ENCODE measurements at places on chromosomes 7 and 10.
A peak's percentile ranks its signal among the peaks of the same experiment; 100 is the strongest.

DNA sequence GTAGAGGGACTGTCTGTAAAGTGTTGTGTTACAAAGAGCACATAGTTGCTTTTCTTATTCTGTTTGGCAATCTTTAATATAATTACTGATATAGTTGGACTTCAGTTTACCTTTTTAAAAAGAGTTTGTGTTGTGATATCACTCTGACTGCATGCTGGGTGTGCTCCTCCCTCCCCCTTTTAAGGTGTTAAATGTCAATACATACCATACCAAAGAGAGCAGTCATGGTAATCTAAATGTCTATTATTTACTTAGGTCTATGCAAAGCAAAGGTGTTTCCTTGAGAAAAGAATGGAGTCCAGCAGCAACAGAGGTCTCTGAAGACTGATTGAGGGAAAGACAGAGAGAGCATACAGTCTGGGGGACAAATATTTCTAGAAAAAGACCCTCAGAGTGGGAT is 275.1 kb upstream of the NRP1 start:
- DNase-seq: no peak

- peak; percentile 85 for DNase-seq
Observed at GRCh38 chr10:94545391-94546048, at the start of gene HELLS. Gene HELLS (plus strand): TSS chr10:94545788. CDS start chr10:94545922, 134 bp downstream.

GRCh38 chr10:116840389-116841075 is 8.8 kb upstream of the ENO4 start:
- no peak for DNase-seq

- no peak for DNase-seq
Observed at GRCh38 chr10:52542906-52543305, 228.8 kb downstream of the DKK1 start.

GRCh38 chr7:68627247-68627864 is 970.9 kb upstream of the AUTS2 start:
- no peak for DNase-seq

Data from cerebellum (tissue), 4 donors.